Kidney epithelial cell (primary cell): ENCODE measurements at places on chromosomes 16 and 17.

- DNase-seq, result no peak
Measured at GRCh38 chr16:24539850-24540601, 660 bp downstream of the RBBP6 start.

GRCh38 chr16:25024900-25025299 lies 9.7 kb upstream of the ARHGAP17 start:
- no peak for DNase-seq

DNA sequence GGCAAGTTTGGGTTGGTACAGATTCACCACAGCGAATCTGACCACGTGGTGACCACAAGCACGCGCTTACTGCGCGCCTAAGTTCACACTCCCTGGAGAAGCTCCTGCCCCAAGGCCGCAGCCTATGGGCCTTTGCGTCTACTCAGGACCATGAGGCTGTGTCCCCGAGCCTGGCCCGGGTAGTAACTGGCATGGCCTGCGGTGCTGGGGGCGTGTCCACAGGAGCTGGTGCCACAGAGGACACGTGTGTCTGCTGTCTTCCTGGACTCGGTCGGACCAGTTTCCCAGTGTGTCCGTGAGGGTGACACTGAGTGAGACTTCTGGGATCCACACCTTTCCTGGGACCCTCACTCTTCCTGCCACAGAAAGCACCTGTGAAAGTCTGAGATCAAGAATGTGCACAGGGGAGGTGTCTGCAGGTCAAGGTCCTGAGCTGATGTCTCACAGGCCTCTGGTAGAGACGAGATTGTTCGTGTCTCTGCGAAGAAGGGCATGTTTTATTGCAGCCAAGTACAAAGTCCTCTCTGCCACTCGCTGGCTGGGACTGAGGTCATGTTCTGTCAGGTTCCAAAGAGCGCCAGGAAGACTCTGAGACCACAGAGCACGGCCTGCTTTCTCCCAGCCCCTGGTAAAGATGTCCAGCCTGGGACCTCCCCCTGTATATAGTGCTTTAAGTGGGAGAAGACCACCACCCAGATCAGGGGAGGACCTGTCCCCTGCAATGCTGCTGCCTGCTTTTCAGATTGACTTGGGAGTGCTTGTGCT lies 25.2 kb upstream of the CAPN15 start:
- DNase-seq, result no peak

- DNase-seq, result no peak
Measured at GRCh38 chr17:65181237-65182061, 44.3 kb downstream of the RGS9 start.

DNA sequence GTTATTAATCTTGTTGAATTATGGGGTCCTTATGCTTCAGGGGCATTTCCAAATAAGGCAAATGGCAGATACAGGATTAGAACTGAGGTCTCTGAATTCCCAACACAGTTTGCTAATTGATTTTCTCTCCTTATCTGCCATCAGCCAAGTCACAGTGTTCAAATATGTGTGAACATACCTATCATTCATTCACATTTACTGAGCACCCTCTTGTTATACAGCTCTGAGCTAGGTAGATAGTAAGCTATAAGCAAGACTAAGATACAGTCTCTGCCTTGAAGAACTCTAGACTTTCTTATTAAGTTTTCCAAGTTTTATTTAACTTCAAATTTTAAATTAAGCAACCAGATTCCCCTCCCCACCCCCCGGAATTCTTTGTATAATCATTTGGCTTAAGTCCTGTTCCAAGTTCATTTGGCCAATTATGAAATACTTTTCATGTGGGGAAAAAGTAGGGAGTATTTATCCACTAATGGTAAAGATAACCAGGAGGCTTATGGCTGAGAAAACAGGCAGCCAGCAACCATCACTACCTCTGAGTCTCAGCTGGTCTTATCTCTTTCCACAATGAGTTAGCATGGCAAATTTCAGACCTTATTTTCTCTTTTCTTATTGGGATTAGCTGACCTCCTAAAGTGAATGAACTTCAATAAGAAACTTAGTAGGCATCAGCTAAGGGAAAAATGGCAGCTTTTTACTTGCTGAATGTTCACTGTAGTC lies 31.4 kb upstream of the CORO6 start:
- no peak for DNase-seq

GRCh38 chr17:19718041-19718612 lies 1.7 kb upstream of the SLC47A2 start:
- DNase-seq, result no peak
